ENCODE measurements at places on chromosomes 11 and 22.

DNA sequence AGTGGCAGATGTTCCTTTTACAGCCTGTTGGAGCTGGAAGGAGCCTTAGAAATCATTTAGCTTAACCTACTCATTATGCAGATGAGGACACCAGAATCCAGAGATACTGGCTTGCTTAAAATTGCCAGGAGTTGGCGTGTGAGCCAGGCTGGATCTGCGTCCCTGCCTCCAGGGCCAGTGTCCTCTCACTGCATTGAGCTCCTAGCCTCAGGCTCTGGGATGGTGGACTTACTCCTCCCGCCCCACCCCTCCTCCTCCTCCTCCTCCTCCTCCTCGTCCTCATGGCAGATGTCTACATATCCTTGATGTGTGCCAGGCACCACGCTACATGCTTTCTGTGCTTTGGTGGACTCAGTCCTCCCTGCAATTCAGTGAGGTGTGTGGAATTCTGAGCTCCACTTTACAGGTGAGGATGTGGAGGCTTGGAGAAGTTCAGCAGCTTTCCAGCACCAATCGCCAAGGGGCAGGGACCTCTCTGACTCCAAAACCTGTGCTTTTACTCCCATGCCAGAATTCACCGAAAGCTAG lies 24.1 kb downstream of the ADAMTS15 start:
- no peak for DNase-seq

- no peak for DNase-seq
Measured at GRCh38 chr22:44712962-44713361, 11.0 kb downstream of the PRR5 start.

DNA sequence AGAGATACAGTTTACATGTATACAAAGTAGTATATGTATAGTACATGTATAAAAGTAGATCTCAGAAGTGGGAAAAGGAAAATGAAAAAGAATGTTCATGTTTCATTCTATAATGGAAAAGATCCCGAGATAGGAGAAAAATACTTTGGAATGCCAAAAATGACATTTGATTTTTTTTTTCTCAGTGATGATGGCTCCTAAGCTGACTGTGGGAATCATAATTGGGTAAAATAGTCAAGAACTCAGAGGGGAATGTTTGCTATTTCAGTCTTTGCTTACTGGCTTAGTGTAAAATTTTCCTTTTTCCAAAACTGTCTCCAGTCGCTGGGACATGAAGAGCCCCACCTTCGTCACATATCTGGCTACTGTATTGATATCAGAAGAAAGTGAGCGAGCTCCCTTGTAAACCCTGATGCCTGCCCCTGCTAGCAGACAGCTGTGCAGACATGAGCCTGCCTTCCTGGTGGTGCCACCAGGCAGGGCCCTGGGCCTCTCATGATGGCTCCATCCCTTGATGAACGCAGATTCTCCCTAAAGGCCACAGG lies 944.6 kb downstream of the NTM start:
- DNase-seq, result no peak

GRCh38 chr22:32815943-32816342 lies 14.4 kb downstream of the TIMP3 start:
- no peak for DNase-seq

- DNase-seq, result no peak
Measured at GRCh38 chr22:36461665-36462649, 19.5 kb downstream of the TXN2 start.

DNA sequence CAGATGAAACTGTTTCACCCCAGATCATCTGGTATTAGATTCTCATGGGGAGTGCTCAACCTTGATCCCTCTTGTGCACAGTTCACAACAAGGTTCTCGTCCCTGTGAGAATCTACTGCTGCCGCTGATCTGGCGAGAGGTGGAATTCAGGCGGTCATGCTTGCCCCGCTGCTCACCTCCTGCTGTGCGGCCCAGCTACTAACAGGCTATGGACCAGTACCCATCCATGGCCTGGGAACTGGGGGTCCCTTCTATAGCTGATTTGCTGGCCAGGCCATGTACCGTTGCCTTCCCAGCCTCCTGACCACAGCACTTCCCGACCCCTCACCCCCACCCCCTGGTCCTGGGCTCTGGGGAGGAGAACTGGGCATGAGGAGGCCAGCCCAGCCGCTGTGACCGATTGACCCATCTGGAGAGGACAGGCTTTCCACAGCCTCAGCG lies 2.6 kb downstream of the PHLDA2 start:
- no peak for DNase-seq

DNA sequence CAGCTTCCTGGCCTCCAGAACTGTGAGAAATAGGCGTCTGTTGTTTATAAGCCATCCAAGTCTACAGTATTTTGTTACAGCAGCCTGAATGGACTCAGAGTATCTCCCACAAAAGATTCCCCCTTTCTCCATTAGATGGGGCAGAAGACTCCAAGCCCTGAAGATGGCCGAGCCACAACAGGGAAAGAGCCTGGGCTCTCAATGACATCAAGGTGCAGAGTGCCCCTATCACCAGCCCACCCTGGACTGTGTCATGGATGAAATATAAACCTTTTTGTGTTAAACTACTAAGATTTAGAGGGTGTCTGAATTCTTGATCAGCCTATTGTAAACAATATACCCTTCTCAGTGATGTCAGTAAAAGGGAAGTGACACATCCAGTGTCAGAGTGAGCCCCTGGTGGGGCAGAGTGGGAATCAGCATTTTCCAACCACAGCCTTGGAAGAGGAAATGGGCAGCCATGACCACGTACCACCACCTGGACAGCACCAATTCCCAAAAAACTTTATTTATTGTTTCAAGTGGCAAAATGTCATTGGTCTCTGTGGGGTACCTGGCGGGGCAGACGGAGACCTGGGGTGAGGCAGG lies 25.5 kb downstream of the TNKS1BP1 start:
- DNase-seq, result no peak

GRCh38 chr11:29452146-29452545 lies 564.7 kb downstream of the KCNA4 start:
- DNase-seq, result no peak

- DNase-seq, result no peak
Measured at GRCh38 chr22:23375031-23375827, 194.9 kb downstream of the BCR start.

DNA sequence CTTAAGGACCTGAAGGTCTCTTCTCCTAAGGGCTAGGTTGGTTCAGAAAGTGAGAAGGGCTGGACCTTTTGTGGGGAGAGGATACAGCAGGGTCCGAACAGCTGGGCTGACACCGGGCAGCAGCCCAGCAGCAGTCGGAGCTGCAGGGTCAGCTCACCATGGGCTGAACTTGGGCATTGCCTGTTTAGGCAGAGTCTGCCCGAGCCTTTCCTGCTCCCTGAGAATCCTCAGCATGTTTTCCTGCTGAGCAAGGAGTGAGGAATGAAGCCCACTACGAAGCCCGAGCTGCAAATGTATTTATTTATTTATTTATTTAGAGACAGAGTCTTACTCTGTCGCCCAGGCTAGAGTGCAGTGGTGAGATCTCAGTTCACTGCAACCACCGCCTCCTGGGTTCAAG lies 83.9 kb downstream of the PTPRJ start:
- no peak for DNase-seq

DNA sequence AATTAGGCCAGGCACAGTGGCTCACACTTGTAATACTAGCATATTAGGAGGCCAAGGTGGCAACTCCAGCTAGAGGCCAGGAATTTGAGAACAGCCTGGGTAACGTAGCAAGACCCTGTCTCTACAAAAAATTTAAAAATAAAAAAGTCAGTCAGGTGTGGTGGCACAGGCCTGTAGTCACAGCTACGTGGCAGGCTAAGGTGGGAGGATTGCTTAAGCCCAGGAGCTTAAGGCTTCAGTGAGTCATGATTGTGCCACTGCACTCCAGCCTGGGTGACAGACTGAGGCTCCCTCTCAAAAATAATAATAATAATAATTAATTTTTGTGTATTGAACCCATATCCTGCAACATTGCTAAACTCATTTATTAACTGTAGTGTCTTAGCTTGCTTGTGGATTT lies 15.3 kb upstream of the TRIM29 start:
- DNase-seq, result no peak

- DNase-seq, result no peak
Measured at GRCh38 chr11:65952052-65952521, 6.8 kb downstream of the TSGA10IP start.

- no peak for DNase-seq
Measured at GRCh38 chr11:5701055-5701577, 11.5 kb downstream of the TRIM22 start.

- DNase-seq, result no peak
Measured at GRCh38 chr22:48651036-48651890, 1176.4 kb downstream of the BRD1 start.

- DNase-seq, result no peak
Measured at GRCh38 chr22:50545522-50546325, at the start of gene KLHDC7B. KLHDC7B (plus strand) TSS chr22:50545899; CDS start chr22:50546244, 345 bp downstream.

GRCh38 chr22:44103735-44104480 lies 76.8 kb upstream of the PARVG start:
- DNase-seq, result no peak

GRCh38 chr22:38412435-38413084 lies 42.4 kb downstream of the KCNJ4 start:
- DNase-seq, result peak; percentile 20

DNA sequence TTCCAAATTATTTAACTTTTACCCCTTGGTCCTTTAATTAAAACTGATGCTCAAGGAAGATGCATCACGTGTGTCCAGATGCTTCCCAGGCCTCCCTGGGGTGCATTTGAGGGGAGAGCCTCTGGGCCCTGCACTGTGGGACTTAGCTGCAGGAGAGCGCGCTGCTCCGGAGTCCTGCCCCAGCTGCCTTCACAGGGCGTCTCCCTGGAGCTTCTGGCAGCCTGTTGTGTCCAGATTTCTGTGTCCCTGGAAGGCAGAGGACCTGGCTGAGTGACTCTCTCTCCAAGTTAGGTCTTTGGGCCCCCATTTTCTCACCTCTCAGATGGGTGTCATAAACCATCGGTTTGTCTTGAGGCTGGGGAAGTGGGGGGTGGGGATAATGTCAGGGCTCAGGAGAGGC lies 3.0 kb downstream of the ARHGAP8 start:
- no peak for DNase-seq

DNA sequence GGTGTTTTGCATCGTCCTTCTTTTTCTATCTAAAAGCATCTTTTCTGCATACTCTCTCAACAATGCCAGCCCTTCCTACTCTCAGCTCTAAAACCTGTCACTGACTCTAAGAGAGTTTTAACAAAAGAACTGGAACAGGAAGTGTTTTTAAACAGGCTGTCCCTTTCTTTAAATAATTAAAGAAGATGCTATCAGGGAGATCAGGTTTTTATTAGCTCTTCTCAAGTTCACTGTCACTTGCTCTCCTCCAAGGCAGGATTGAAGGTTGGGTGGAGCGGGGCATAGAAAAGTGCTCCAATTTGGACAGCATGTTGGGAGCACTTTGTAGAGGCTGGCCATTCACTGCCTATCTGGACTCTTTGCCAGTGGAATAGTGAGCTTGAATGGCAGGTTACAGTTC lies 56.4 kb upstream of the BARX2 start:
- no peak for DNase-seq

GRCh38 chr11:21625982-21626381 lies 566.9 kb upstream of the ANO5 start:
- no peak for DNase-seq

DNA sequence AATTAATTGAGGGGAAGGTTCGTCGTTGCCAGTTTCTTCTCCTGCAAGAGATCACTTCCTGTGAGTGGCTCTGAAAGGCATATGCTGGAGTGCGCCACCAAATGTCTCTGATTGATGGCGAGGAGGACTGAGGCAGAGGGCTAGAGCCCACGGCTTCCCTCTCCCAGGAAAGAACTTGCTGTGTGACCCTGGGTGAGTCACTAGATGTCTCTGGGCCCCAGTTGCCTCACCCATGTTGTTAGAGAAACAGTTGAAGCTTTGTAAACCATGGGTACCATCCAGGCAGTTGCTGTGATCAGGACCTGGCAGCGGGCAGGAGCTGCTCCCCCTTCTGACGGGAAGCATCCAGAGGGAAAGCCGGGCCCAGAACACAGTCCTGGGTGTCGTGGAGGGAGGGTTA lies 3.2 kb downstream of the ABCG4 start:
- DNase-seq, result no peak

DNA sequence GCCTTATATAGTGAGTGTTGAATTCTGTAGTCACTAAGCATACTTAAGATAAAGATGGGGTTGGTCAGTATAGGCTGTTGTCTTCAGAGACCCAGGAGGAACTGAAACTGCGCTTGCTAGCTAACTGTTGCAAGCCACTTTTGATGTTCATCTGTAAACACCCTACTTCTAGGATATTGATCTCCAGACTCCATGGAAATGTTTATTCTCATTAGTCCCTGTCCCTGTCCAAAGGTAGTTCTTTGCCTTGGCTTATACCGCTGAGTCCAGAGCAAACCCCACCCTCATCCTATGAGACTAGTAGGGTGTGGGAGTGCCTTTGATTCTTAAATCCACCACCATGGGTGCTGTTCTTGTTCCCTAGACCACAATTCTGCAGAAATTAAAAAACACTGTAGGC lies 36.4 kb downstream of the DEPDC5 start:
- no peak for DNase-seq

- peak; percentile 79 for DNase-seq
Measured at GRCh38 chr22:30265823-30266444, 717 bp downstream of the OSM start.

DNA sequence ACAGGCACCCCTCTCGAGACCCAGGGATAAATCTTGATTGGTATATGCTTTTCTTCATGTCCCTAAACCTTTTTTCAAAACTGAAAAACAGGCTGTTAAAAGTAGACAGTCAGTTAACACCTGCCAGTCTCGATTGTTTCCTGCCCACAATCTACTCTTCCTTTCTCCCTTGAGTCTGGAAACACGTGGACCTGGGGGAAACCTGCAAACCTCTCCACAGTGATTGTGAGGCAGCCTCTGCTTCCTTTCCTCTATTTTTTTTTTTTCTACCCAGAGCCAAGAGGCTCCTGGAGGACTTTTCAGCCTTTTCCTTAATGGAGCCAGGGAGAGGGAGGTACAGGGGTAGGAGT lies 69.4 kb upstream of the CLMP start:
- no peak for DNase-seq

DNA sequence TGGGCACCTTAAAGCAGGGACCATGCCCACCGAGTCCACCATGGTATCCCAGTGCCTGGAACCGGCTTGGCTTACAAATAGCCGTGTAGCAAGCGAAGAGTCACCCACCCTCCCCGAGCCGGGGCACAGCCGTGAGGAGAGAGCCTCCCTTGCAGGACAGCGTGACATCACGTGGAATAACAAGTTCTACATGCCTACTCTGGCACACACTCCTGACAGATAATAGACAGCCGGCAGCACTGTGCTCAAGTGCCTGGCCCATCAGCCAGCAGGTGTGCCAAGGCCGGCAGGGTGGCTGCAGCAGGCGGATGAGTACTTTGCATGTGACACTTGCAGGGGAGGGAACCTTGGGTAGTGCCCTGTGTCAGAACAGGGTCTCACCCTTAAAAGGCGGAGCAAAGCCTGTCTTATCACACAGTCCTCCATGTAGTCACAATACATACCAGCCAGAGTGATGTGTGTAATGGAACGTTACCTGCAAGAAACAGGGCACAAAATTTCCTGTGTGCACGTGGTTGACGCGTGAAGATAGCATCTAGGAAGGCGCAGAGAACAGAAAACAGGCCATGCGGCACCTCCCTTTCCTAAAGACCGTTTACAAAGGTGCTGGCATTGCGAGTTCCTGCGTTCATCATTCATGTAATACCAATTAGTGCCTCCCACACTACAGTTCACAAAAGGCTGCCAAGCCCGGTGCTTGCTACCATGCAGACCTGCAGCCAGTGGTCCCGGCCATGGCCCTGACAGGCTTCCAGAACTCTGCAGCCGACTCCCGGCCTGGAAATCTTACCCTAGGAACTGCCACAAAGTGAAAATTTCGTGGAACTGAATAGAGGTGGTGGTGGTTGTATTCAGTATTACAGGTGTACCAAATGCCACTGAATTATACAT lies 16.4 kb downstream of the TOM1 start:
- no peak for DNase-seq

GRCh38 chr11:8729067-8729466 lies 46.5 kb downstream of the RPL27A start:
- DNase-seq, result no peak
